HTR-8/SVneo (cell line): ENCODE measurements at places on chromosomes 5 and 9.

GRCh38 chr9:71897577-71897976 lies 13.4 kb downstream of the ABHD17B start:
- no peak for DNase-seq

GRCh38 chr5:179243333-179243732 lies 101.9 kb downstream of the ADAMTS2 start:
- no peak for DNase-seq

- DNase-seq: no peak
Measured at GRCh38 chr5:147743678-147744374, 38.7 kb downstream of the JAKMIP2 start.

GRCh38 chr9:122125509-122126330 lies 32.6 kb upstream of the TTLL11 start:
- DNase-seq: peak; percentile 25

DNA sequence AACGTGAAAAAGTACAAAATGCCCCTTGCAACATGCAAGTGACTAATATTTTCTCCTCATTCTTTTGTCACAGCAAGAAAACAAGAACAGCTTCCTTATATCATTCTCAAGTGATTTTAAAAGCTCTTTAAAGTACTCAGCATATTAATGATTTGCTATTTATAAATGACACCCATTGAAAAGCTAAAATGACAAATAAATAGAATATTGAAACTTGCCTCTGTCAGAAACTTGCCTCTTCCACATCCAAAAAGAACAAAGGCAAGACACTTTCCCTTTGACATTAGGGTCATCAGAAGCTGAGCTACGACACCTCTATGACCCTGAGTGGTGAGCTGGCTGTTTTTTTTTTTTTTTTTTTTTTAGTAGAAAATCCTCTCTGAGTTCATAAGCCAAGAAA lies 339.6 kb upstream of the ITGA1 start:
- no peak for DNase-seq

DNA sequence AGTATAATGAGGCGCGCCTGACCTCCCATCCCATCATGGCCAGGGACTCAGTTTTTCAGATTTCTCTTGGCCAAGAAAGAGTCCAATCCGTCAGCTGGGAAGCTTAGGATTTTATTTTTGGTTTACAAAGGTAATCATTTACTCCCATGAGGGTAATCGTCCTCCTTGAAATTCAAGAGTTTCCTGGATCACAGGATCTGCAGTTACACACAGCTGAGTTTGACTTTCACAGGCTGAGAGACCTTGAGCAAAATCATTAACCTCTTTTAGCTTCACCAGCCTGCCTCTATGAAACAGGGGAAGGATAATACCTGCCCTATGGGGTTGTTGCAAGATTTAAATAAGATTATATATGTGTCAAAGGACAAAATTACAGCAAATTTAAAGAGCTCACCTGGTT lies 15.4 kb upstream of the AK3 start:
- DNase-seq: no peak

GRCh38 chr5:120326651-120327050 lies 137.4 kb upstream of the PRR16 start:
- no peak for DNase-seq

- DNase-seq: no peak
Measured at GRCh38 chr5:3209918-3210317, 385.7 kb upstream of the IRX1 start.

DNA sequence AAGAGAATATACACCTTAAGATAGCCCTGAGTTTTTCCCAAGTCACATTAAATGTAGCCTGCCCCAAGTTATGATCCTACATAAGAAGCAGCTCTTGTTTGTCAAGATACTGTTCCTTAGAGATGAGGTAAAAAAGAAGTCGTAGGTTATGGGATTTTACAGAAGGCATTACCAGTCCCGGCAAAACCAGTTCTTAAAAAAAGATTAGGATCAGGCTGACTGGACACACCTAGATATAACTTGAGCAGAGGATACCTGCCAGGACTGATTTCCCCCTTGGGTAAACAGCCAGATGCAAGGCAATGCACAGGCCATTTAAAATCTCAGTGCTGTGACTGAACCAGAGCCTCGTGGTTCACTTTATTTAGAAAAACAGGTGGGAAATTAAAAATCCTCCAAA lies 14.1 kb upstream of the SEMA5A start:
- DNase-seq: no peak

DNA sequence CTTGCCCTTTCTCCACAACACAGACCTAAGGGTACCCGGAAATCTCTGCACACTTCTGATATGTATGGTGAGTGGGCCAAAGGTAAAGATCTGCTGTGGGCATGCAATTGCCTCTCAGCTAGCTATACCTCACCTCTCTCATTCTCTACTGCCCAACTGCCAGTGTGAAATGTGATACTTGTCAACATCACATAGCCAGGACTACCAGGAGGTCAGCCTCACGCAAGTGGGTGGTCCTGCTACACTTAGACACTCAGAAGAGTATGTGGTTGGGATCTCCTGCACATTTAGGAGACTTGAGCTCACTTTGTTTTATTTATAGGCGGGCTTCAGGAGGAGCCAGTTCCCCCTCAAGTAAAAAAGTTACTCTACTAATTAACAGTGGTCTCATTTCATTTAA lies 88.0 kb upstream of the MAN2A1 start:
- no peak for DNase-seq

DNA sequence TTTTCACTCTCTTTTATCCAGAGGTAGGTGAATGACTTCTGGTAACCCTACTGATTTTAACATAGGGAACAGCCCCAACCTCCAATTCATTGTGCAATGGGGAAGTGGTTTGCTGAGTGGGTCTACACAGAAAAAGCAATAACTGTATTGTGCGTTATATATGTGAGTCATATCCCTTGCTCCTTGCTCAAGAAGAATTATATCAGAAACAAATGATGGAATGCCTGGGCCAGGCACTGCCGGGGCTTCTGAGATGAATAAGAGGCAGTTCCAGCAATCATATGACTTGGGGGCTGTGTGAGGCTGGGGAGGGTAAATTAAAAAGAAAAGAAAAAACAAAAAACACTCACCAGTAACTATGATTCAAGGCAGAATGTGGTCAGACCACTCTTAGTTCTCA lies 79.2 kb upstream of the ABCA1 start:
- peak; percentile 68 for DNase-seq

GRCh38 chr9:73866451-73866850 lies 630.7 kb upstream of the RORB start:
- DNase-seq: no peak

DNA sequence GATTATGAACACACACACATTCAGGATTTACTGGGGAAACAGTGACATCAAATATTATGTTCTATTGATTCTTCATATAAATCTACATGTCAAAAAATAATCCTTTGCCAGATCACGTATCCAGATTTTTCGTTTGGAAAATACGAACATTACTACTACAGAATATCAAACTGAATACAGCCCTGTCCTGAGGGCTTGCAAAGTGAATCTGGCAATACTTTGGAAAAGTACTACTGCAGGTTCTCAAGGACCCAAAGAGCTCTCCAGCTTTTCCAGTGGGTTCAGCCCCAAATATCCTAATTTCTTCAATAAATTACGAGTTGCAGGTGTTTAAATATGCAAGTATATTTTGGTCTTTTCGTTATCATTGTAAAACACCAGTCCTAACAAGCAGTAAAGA lies 411 bp upstream of the NDUFS4 start:
- DNase-seq: peak; percentile 10

GRCh38 chr5:40278881-40279280 lies 400.8 kb upstream of the PTGER4 start:
- DNase-seq: no peak

GRCh38 chr5:369151-369868 lies 47.8 kb downstream of the AHRR start:
- DNase-seq: no peak

- no peak for DNase-seq
Measured at GRCh38 chr5:100790170-100790665, 112.9 kb downstream of the ST8SIA4 start.

- peak; percentile 35 for DNase-seq
Measured at GRCh38 chr5:36688722-36689121, 82.3 kb downstream of the SLC1A3 start.

- DNase-seq: no peak
Measured at GRCh38 chr5:77360381-77360780, 131.7 kb downstream of the WDR41 start.
